LoVo (cell line): ENCODE measurements at places on chromosomes 4 and X.

DNA sequence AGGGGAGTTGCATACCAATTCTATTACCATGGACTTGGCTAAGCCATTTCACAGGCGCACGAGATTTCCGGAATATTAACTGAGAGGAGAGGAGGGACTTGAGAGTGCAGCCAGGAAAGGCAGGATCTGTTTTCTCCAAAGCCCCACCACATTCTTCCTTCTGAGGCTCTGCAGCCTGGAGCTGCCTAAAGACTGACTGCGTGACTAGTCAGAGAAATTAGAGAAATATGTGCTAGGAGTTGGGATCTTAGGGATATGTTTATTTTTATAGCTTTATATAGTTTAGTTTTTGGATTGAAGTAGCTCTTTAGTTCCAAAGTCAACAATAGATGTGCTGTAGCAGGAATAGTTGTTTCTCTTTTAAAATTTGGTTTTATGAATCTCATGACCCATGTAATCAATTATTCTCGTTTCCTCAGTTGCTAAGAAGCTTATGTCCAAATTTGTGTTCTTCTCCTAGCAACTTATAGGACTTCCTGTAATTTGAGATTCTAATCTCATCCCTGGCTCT lies 300.1 kb upstream of the DDX53 start:
- no peak for DNase-seq

DNA sequence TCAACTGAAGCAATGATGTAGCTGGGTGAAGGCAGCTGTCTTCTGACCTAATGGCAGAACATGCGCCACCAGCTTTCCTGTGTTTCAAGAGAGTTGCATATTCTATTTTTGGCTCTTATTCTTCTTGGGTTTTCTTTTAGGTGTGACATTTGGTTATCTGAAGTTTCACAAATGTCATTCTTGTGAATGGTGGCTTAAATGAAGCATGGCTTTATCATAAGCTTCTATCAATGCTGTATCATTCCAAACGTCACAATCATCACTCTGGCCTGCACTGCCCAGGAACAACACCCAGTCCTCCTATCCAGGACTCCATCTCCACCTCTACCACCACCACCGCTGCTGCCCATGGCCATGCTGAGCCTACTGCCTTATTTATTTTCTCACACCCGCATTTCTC lies 69.7 kb upstream of the WWC2 start:
- no peak for DNase-seq

DNA sequence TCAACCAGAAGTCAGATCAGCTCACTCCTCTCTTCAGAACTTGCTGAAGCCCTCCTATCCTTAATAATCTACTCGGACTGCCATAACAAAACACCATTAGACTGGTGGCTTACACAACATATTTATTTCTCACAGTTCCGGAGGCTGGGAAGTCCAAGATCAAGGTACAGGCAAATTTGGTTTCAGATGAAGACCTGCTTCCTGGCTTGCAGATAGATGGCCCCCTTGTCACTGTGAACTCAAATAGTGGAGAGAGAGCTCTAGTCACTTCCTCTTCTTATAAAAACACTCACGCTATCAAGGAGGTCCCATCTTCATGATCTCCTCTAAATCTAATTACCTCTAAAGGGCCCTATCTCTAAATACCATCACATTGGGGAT lies 125.1 kb downstream of the CAMK2D start:
- DNase-seq, result no peak

- DNase-seq, result no peak
Measured at GRCh38 chr4:184896868-184897715, 71.3 kb upstream of the ACSL1 start.

DNA sequence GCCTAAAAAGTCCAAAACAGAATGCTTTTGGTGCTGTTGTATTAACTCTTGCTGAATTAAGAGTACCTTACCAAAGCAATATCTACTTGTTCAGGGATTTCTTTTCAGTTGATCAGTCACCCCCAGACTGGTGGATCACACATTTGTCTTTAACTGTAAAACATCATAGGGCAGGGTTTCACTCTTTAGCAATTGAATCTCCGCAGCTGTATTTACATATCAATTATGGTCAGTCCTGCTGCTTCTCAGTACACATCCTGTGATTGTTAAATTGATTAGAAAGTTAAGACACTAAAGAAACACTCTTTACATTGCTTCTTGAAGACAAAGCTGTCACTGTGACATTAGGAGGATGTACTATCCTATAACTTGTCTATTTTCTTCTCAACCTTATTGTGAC lies 277.1 kb upstream of the ADGRL3 start:
- no peak for DNase-seq

DNA sequence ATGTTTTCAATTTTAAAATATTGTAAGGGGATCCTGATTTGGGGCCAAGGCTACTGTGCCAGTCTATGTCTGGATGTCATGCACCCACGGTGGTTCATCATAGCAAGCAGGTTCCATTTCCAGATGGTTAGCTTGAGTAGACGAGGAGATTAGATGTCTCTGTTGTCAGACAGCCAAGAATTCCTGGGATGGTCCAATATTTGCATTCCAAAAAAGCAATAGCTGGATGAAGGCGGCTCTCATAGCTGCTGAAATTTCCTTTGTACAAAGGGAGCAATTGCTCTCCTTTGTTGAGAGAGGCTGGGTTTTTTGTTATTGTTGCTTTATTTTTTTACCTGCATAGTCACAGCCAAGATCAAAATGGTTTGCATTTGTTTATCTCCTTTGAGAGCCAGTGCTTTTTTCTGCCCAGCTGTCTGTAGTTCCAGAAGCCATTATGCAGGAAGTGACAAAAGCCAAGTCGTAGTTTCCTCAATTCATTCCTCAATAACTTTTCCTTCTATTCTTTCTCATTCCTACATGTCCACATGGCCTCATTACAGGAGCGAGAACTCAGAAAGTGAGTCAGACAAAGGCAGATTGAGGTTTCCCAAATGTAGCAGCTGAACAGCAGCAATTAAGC lies 107.9 kb downstream of the MMRN1 start:
- no peak for DNase-seq

GRCh38 chrX:124231451-124231759 lies 101.1 kb upstream of the TEX13D start:
- DNase-seq, result no peak

GRCh38 chr4:38011511-38012162 lies 51.4 kb downstream of the PTTG2 start:
- DNase-seq, result no peak

DNA sequence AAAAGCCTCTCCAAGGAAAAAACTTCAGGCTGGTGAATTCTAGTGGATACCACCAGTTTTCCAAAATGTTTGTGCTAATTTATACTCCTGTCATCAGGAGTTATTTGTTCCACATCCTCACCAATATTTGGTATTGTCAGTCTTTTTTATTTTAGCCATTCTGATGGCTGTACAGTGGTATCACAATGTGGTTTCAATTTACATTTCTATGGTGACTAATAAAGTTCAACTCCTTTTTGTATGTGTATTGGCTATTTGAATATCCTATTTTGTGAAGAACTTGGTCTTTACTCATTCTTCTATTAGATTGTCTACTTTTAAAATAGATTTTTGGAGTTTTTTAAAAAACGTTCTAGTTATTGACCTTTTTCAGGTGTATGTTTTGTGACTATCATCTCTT lies 33.0 kb upstream of the FRAS1 start:
- DNase-seq, result no peak

DNA sequence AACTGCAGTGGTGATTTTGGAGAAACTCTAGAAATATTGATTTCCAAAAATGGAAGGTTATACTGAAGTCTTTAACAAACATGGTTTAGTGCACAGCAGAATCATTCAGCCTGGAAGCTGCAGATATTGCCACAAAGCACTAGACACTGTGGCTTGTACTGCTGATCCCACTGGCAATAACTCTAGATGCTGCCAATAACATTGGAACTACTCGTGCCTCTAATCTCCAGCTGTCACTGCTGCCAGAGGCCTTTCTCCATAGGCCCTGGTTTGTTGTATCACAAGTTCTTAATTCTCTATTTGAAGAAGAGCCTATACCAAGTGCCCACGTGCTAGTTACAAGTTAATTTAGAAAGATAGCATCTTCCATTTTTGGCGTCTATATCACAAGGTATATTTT lies 19.3 kb downstream of the DMP1 start:
- no peak for DNase-seq

- DNase-seq, result no peak
Measured at GRCh38 chr4:183517194-183517593, 12.3 kb downstream of the ING2 start.

- DNase-seq, result no peak
Measured at GRCh38 chr4:54571293-54572151, 86.2 kb upstream of the KIT start.

- DNase-seq, result no peak
Measured at GRCh38 chrX:136395271-136395670, 92.5 kb upstream of the BRS3 start.

GRCh38 chr4:96097040-96097607 lies 257.2 kb downstream of the PDHA2 start:
- DNase-seq, result no peak

DNA sequence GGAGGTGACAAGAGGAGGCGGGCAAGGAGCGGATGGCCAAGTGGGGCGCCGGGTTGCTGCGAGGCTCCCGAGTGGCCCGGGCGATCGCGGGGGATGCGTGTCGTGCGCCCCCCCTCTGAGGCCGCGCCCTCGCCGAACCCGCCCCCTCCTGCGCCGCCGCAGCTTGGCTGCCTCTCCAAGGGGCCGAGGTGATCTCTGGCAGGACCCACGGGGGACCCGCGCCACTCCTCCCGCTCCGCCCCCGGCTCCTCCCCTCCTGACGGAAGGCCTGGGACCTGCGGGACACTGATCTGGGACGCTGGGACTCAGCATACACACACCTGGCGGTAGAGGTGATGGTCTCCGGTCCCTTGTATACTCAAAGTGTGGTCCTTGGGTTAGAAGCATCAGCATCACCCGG lies 21.9 kb upstream of the FAM47C start:
- no peak for DNase-seq
